ENCODE measurements at places on chromosomes 12 and 14.

GRCh38 chr12:109844091-109844490, 10.9 kb upstream of the TRPV4 start:
- DNase-seq = no peak

GRCh38 chr12:122406701-122407164, 15.7 kb downstream of the CLIP1 start:
- DNase-seq = no peak

DNA sequence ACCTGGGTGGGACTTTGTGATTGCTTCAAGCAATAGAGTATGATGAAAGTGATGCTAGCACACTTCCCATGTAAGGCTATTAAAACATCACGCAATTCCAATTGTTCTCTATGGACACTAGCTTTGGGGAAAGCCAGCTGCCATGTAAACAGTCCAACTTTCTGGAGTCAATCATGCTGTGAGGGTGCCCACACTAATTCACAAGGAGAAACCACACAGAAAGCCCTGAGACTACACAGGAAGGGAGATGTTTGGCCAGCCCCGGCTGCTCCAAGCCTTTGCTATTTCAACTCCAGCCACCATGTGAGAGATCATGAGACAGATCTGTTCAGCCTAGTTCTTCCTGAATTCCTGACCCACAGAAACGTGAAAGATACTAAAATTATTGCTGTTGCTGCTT, 96.3 kb downstream of the ST8SIA1 start:
- DNase-seq = no peak

- DNase-seq = no peak
Observed at GRCh38 chr14:97718886-97719442, 921.8 kb downstream of the VRK1 start.

- DNase-seq = no peak
Observed at GRCh38 chr14:21476523-21476924, 235 bp downstream of the RAB2B start.

DNA sequence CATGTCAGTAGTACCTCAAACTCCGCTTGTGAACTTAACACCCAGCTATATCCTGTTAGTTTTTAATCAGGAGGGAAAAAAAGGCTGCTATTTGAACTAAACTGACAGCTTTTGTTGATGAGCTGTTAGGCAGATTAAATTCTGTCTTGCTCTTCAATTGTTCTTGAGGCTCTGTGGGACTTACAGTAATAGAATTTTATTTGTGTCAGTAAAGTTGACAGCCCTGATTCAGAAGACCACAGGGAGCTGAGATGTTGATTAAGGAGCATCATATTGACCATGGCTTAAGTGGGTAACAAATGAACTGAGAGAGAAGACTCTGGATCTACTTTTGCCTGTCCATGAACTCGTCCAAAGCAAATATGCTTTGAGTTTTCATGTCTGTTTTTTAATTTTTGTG, 622.9 kb downstream of the DIO2 start:
- DNase-seq = no peak

DNA sequence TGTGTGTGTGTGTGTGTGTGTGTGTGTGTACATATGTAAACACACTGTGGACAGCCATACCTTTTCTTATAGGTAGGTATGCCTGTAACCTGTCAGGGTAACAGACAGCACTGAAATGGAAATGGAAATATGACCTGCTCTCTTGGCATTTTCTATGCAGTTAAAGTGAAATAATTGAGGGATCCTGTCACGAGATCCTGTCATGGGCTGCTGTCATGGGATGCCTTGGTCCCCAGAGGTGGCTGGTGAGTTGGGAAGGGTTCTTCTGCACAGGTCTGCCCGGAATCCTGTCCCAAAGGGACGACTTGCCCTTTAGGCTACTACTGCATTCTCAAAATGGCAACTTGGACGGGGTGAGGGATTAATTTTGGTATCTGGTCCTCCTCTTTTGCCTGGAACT, 47.3 kb downstream of the ELK3 start:
- no peak for DNase-seq

DNA sequence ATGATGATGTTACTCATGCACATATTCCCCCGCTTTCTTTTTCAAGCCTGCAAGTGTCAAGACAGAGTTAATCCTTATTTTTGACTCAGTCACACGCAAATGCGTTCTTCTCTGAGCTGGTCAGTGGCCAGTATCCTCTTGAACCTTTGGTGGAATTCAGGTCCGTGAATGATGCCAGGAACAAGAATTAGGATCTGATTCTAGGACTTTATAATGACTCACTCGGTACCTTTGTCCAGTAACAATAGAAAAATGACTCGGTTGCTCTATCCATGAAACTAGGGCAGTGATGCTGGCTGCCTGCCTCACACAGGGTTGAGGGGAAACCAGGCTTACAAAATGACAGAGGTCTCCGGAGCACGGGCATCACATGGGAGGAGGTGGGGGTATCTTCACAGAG, 185.8 kb upstream of the NUDT4 start:
- DNase-seq = no peak

GRCh38 chr12:674272-674781, 11.1 kb upstream of the NINJ2 start:
- DNase-seq = no peak

- DNase-seq = no peak
Observed at GRCh38 chr12:39646963-39647362, 27.4 kb upstream of the ABCD2 start.

GRCh38 chr14:69536971-69537370, 37.7 kb downstream of the CCDC177 start:
- no peak for DNase-seq

- no peak for DNase-seq
Observed at GRCh38 chr12:83092129-83092528, 405.4 kb downstream of the TMTC2 start.

DNA sequence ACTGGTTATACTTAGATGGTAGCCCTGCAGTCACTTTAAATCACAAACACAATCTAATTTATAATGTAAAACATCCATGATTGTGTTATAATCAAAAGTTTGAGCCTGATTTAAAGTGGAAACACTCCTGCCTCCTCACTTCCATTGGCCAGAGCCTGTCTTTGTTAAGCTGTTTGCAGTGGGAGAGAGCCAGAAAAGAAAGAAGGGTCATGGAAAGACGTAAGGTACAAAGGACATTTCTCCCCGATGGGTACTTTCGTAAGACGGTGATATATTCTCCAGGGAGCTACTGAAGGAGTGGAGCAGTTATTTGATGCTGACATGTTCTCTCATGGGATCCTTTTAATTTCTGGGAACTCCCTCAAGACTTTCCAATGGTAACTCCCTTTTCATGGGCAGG, 164.0 kb downstream of the METTL25 start:
- DNase-seq = no peak

GRCh38 chr12:99648183-99648582, 630 bp downstream of the GARIN6 start:
- DNase-seq = no peak
